ENCODE measurements at places on chromosomes 3 and 15.

DNA sequence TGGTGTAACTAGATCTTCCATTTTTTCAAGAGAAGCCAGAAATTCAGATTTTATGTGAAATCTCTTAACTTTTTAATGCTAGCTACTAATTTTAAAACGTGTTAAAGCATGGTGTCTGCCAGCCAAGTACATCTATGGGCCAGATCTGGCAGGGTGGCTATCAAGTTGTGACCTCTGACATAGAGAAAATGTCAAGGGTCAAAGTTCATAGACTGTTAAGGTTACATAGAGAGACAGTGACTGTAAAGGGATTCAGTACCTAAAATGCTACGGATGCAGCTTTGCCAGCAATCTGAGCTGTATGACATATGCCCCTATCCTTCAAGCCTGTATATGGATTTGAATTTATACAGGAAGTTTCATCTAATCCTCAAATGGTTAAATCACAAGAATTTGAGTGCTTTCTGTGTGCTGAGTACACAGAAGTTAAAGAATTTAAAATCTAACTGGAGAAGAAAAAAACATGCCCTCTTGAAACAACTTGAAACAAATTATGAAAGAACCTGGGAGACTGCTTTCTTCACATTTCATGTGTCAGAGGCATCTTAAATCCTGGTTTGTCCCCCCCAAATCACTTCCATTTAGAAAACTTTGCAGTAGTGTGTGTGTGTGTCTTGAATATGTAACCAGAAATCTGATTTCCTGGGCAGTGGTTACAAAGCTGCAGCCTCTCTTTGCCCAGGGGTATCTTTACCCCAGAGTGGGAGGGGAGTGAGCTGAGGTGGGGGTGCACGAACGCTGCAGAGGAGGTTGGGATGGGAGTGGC, 895 bp upstream of the ARHGAP31 start:
- no peak for DNase-seq

GRCh38 chr3:160287666-160288065, 62.4 kb downstream of the C3orf80 start:
- no peak for DNase-seq

GRCh38 chr15:67022587-67023105, 42.8 kb upstream of the SMAD3 start:
- DNase-seq: no peak

DNA sequence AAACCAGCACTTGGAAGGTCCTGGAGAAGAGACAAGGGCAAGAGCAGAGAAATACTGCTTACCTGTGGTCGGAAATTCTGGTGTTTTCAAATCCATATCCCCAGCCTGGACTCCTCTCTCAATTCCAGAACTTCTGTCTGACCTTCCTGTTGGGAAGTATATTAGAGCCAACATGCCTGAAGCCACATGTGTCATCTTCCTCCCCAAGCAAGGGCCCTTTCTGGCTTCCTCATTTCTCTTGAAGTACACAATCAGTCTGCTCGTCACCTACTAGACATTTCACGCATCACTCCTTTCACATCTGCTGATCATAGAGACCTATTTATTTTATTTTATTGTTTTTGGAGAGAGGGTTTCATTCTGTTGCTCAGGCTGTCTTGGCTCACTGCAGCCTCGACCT, 8.4 kb downstream of the PARP14 start:
- no peak for DNase-seq

Data from activated CD8-positive, alpha-beta T cell treated with anti-CD3 and anti-CD28 coated beads for 36 hours (primary cell).